Activated T-cell treated with anti-CD3 and anti-CD28 coated beads, Interleukin-2, amount 50 U/mL, for 72 hours (primary cell): ENCODE measurements at places on chromosomes 1 and 21. TPM values are rescaled to one million over a fixed set of nuclear protein-coding genes. Genes with fewer than 3 reads are reported as not detected.
A peak's percentile ranks its signal among the peaks of the same experiment; 100 is the strongest.

Gene PRKCZ
- total RNA-seq, result 12.3 TPM

Gene GJA9
- total RNA-seq, result not detected

Gene CRABP2
- 2.5 TPM for total RNA-seq

Gene PALMD
- not detected for total RNA-seq

Gene DNAH14
- 2.6 TPM for total RNA-seq

Gene IFNLR1
- total RNA-seq, result 11.8 TPM

Gene FCRL1
- total RNA-seq, result 0.25 TPM

Gene SPRR2G
- not detected for total RNA-seq

Gene NR5A2
- total RNA-seq, result 0.07 TPM

Gene TMEM82
- total RNA-seq, result not detected

Gene LENEP
- 0.65 TPM for total RNA-seq

GRCh38 chr1:178004926-178005391 is 35.1 kb upstream of the SEC16B start:
- no peaks in the 10 kb centered on the region for H3K4me1 ChIP-seq
- no peak for DNase-seq
- no peaks in the 10 kb centered on the region for H3K27me3 ChIP-seq
- no peaks in the 10 kb centered on the region for H3K36me3 ChIP-seq

GRCh38 chr1:74161497-74161896 is 36.5 kb downstream of the LRRIQ3 start:
- H3K27me3 ChIP-seq, result no peaks in the 10 kb centered on the region
- no peak for DNase-seq
- H3K4me1 ChIP-seq, result no peaks in the 10 kb centered on the region
- H3K4me3 ChIP-seq, result no peak overlapping the region
- H3K36me3 ChIP-seq, result no peaks in the 10 kb centered on the region

- H3K27me3 ChIP-seq, result peaks cover 42% of the 10 kb centered on the region
- DNase-seq, result no peak
- H3K4me1 ChIP-seq, result peaks cover 5% of the 10 kb centered on the region
Measured at GRCh38 chr1:905811-906599, 17.7 kb upstream of the SAMD11 start.

- no peaks in the 10 kb centered on the region for H3K27me3 ChIP-seq
- peak; percentile 85 for DNase-seq
- H3K4me1 ChIP-seq, result peaks cover 42% of the 10 kb centered on the region
- peak overlapping the region; percentile 100 for H3K4me3 ChIP-seq
- peaks cover 7% of the 10 kb centered on the region for H3K36me3 ChIP-seq
Measured at GRCh38 chr1:204506969-204507316, 9.3 kb upstream of the MDM4 start.

DNA sequence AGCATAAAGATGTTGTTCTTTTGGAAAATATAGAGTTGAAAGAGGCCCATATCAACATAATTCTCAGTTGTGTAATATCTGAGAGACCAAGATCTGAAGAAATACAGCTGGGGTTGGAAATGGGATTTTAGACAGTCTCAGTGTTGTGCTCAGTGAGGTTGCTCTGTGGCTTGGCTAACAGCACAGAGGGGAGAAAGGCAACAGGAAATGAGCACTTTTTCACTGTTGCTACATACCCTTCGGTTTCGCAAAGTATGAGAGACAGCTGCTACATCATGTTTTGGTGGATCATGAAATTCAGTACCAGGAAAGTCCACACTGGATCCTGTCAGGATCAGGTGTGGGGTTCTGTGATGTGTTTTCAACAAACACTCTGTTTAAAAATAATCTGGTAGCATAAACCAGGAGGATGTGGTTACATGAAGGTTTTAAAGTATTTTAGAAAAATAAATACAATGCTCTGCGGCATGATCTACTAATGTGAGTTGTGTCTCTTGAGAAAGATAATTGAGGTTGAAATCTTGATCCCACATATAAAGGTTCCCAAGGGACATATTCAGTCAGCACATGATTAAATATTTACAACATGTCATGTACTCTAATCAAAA is 7.0 kb upstream of the GPR88 start:
- peak overlapping the region; percentile 33 for H3K4me3 ChIP-seq
- H3K27ac ChIP-seq, result peak overlapping the region; percentile 70
- peak; percentile 23 for DNase-seq
- H3K36me3 ChIP-seq, result no peaks in the 10 kb centered on the region
- peaks cover 15% of the 10 kb centered on the region for H3K27me3 ChIP-seq

GRCh38 chr1:234771642-234772344 is 161.8 kb upstream of the IRF2BP2 start:
- peak overlapping the region; percentile 84 for H3K4me3 ChIP-seq
- peaks cover 10% of the 10 kb centered on the region for H3K36me3 ChIP-seq
- no peaks in the 10 kb centered on the region for H3K27me3 ChIP-seq
- H3K27ac ChIP-seq, result peak overlapping the region; percentile 95

GRCh38 chr1:197944485-197944884 is 27.3 kb downstream of the LHX9 start:
- H3K27me3 ChIP-seq, result no peaks in the 10 kb centered on the region
- no peak overlapping the region for H3K27ac ChIP-seq
- no peak for DNase-seq
- H3K4me1 ChIP-seq, result peaks cover 22% of the 10 kb centered on the region

GRCh38 chr1:39672551-39672947 is 642 bp upstream of the NT5C1A start:
- no peak for DNase-seq
- no peaks in the 10 kb centered on the region for H3K36me3 ChIP-seq
- peaks cover 18% of the 10 kb centered on the region for H3K4me1 ChIP-seq
- H3K27me3 ChIP-seq, result peaks cover 49% of the 10 kb centered on the region
- H3K27ac ChIP-seq, result no peak overlapping the region

DNA sequence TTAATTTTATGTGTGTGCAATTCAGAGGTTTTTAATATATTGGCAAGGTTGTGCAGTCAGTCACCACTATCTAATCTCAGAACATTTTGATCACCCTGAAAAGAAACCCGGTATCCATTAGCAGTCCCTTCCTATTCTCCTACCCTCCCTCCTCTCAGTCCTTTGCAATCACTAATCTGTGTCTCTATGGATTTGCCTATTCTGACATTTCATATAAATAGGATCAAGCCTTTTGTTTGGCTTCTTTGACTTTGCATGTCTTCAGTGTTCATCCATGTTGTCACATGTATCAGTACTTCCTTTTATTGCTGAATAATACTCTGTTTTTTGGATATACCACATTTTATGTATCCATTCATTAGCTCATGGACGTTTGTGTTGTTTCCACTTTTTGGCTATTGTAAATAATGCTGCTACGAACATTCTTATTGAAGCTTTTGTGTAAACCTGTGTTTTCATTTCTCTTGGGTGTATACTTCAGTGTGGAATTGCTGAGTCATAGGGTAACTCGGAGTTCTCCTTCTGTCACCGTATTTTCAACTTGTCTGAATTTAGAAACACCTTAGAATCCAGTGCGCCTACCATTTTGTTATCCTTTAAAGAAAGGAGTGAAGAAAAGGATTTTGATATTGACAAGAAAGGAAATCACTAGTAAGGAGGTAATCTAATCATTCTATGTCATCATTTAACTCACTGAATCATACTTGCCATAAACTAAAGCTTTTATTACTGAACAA is 3.4 kb downstream of the CEP85 start:
- peaks cover 36% of the 10 kb centered on the region for H3K4me1 ChIP-seq
- H3K27me3 ChIP-seq, result no peaks in the 10 kb centered on the region
- peak overlapping the region; percentile 43 for H3K27ac ChIP-seq
- peaks cover 2% of the 10 kb centered on the region for H3K36me3 ChIP-seq
- H3K4me3 ChIP-seq, result peak overlapping the region; percentile 41
- DNase-seq, result no peak

DNA sequence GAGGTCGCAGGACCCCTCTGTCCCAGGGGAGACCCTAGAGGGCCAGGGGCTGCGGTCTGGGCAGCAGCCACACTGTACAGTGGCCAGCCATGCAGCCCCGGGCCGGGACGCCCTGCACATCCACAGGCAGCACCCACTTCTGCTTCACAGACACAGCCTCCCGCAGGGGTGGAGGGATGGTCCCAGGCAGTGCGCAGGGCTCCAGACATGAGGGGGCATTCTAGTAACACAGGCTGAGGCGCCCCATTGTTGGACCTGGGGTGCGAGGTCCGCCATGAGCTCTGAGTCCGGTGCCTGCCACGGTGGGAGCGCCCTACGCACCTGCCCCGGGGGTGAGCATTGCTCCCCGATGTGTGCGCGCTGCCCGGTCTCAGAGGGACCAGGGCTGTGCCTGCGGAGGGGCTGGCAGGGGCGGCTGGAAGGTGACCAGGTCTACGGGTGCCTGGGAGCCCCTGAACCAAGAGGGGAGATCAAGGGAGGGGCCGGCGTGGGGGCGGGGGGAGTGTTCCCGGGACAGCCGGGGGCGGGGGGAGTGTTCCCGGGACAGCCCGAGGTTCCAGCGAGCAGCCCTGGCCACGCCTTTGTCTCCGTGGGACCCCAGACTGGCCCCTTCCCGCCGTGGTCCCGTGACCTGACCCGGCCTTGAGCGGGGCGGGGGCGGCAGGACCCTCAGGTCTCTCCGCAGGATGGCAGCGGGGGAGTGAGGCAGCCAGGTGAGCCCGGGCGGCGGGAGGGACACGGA is 4.5 kb downstream of the MMEL1 start:
- H3K4me3 ChIP-seq, result peak overlapping the region; percentile 44
- peaks cover 58% of the 10 kb centered on the region for H3K27me3 ChIP-seq
- H3K27ac ChIP-seq, result no peak overlapping the region
- H3K36me3 ChIP-seq, result peaks cover 5% of the 10 kb centered on the region
- DNase-seq, result no peak

DNA sequence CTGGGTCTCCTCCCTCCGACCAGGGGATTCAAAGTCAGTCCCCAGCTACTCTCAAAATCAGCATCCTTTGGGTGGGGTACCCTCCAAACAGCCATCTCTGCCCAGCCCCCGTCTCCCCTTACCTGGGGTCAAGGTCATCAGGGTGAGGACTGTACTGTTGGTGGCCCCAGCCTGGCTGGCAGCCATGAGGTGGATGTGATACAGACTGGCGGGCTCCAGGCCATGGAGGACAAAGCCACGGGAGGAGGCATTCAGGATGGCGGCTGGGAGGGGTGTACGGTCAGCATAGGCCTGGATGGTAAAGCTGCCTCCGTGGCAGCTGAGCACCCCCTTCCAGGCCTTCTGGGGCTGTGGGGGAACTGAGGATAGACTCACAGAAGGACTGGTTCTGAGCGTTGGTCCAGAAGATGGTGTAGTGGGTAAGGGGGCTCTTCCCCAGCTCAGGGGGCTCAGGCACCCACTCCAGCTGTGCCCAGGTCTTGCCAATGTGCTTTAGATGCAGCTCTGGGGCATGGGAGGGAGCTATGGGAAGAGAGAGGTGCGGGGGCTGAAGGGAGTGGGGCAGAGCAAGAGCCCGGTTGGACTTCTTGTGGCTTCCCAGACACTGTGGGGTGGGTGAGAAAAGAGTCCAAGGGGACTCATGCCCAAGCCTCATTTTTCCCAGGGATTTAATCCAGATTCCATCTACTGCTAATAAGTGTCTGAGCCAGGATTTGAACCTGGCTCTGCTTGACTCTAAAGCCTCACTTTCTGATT is 3.7 kb upstream of the MRPS15 start:
- no peak for DNase-seq
- no peak overlapping the region for H3K27ac ChIP-seq
- H3K36me3 ChIP-seq, result peaks cover 4% of the 10 kb centered on the region

DNA sequence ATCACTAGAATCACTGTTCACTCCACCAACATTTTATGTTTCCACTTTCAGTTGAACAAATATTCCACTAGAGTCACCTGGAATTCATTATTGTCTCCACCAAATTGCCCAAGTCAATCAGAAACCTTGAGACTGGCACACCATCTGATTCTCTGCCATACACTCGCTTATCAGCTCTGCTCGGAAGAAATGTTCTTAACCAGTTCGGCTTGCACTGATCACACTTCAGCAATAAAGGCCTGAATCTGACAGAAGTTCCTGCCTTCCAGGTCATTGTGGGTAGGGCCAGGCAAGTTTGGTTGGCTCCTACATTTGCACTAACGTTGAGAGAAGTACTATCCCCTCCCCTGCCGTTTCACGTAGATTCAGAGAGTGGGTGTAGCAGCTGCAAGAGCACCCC is 10.0 kb downstream of the TPM3 start:
- no peaks in the 10 kb centered on the region for H3K27me3 ChIP-seq
- peak overlapping the region; percentile 97 for H3K27ac ChIP-seq
- H3K4me1 ChIP-seq, result peaks cover 64% of the 10 kb centered on the region

- no peak overlapping the region for H3K4me3 ChIP-seq
- no peaks in the 10 kb centered on the region for H3K4me1 ChIP-seq
- peaks cover 5% of the 10 kb centered on the region for H3K27me3 ChIP-seq
- no peak overlapping the region for H3K27ac ChIP-seq
- no peak for DNase-seq
Measured at GRCh38 chr1:67601955-67602354, 83.0 kb upstream of the GADD45A start.

DNA sequence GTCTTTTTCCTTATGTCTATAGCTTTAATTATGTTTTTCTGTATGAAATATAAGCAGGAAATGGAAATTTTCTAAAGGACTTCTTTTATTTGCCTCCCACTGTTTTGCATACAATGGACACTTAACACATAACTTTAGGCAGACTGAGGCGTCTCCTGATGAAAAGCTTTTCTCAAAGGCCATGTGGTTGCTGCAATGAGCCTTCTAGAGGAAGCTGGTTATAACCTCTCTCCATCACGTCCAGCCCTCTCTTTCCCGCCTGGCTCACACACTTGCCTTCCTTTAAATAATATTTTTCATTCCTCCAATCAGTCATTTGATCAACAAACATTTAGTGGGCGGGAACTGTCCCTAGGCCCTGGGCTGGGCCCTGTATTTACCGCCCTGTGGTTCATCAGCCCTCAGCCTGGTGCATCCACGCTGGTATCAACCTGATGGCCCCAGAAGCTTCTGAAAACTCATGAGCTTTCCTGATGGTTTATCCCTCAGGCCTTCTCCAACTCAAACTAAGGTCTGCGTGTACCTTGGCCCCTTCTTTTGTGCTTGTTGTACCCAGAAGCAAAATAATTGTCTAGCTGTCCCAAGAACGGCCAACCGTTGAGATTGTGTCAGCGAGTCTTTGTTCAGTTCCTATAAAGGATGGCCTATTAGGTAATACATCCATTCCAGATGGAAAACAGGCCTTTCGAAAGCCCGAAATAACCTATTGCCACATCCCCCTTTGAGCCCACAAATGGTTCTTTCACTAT is 75.3 kb upstream of the LYST start:
- no peak overlapping the region for H3K27ac ChIP-seq
- peaks cover 6% of the 10 kb centered on the region for H3K27me3 ChIP-seq
- H3K4me1 ChIP-seq, result peaks cover 32% of the 10 kb centered on the region

DNA sequence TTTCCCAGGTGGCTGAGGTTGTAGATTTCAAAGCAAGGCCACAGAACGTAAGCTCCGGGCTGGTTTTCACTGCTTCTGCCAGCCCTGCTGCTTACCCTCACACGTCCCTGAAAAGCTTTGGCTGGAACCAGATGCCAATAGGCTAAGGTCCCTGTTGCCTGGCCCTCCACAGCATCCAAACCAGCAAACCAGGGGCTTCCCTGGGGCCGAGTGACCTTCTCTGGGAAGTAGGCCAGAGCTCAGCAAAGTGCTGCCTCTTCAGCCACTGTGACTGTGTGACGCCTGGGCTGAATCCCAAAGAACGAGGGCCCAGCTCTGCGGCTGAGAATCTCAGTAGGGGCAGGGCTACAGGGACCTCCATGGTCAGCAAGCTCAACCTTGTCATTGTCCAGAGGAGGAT is 28.9 kb upstream of the RBM15 start:
- no peaks in the 10 kb centered on the region for H3K27me3 ChIP-seq
- no peak for DNase-seq
- no peak overlapping the region for H3K27ac ChIP-seq
- no peaks in the 10 kb centered on the region for H3K4me1 ChIP-seq
- no peaks in the 10 kb centered on the region for H3K36me3 ChIP-seq
- no peak overlapping the region for H3K4me3 ChIP-seq

- H3K36me3 ChIP-seq, result no peaks in the 10 kb centered on the region
- H3K27me3 ChIP-seq, result no peaks in the 10 kb centered on the region
- no peak for DNase-seq
- no peak overlapping the region for H3K27ac ChIP-seq
- no peaks in the 10 kb centered on the region for H3K4me1 ChIP-seq
Measured at GRCh38 chr1:197811769-197812168, 36.5 kb upstream of the DENND1B start.
